ENCODE measurements at places on chromosomes 3 and 15.

DNA sequence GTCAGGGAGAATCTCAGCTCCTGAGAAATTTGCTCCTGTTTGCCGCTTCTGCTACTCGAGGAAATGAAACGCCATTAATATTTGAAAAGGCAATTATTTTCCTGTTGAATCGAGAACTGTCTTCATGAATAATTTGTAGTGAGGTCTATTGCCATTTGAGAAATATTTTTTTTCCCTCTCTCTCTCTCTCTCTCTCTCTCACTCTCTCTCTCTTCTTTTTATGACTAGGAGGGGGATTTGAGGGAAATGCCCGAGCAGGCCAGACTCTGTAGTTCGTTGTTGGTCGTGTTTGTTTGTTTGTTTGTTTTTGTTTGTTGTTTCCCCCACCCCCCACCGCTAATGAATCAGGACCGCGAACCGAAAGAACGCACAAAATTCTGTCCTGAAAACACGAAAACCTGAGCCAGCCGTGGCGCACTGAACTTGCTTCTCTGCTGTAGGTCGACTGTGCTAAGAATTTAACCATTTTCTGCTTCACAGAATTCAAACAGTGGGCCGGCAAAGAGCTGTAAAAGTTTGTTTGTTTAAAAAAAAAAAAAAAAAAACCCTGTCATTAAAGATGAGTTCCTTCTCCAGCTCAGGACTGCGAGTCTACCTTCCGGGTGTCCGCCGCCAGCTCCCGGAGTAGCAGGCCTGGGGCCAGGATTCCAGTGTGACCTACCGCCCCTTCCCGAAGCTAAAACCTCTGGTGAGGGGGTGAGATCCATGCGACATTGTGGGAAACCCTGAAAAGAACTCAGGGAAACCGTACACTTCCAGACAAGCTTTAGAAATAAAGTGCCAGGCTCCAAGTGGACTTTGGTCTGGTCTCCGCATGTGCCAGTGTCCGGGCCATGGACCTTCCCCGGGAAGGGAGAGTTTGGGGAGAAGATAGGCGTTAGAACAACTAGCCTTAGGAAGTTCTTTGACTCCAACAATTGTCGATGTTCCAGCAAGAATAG lies 12.1 kb downstream of the ZIC4 start:
- no peak for DNase-seq

DNA sequence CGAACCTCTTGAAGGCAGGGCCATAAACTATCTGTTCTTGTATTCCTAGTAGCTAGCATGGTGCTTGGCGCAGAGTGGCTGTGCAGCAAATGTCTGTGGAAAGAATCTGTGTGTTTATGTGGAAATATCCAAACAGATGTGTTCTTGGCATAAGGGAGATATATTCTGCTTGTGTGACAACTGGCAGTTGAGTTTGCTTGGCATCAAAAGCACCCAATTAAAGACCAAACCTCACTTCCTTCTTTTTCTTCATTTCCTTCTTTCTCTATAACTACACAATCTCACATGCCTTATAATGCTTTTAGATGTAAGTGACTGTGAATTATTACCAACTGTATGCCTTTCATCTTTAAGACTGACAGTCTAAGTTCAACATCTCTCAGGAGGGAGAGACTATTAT lies 296.5 kb downstream of the SLC9A9 start:
- DNase-seq, result no peak

GRCh38 chr3:46261926-46262594 lies 19.8 kb downstream of the CCR3 start:
- no peak for DNase-seq

- DNase-seq, result no peak
Measured at GRCh38 chr3:20462723-20463122, 276.7 kb upstream of the SGO1 start.

GRCh38 chr3:53174346-53175250 lies 13.6 kb downstream of the PRKCD start:
- DNase-seq, result no peak

GRCh38 chr3:157280354-157280753 lies 120.4 kb upstream of the CCNL1 start:
- no peak for DNase-seq

- DNase-seq, result no peak
Measured at GRCh38 chr15:83784975-83785374, 131.1 kb downstream of the ADAMTSL3 start.

- no peak for DNase-seq
Measured at GRCh38 chr3:184761075-184761841, 49.4 kb upstream of the MAGEF1 start.

GRCh38 chr3:73950865-73951558 lies 326.3 kb upstream of the PDZRN3 start:
- DNase-seq, result no peak

GRCh38 chr15:60095711-60096110 lies 91.6 kb downstream of the FOXB1 start:
- no peak for DNase-seq

GRCh38 chr3:14562121-14562890 lies 22.2 kb upstream of the GRIP2 start:
- DNase-seq, result no peak

DNA sequence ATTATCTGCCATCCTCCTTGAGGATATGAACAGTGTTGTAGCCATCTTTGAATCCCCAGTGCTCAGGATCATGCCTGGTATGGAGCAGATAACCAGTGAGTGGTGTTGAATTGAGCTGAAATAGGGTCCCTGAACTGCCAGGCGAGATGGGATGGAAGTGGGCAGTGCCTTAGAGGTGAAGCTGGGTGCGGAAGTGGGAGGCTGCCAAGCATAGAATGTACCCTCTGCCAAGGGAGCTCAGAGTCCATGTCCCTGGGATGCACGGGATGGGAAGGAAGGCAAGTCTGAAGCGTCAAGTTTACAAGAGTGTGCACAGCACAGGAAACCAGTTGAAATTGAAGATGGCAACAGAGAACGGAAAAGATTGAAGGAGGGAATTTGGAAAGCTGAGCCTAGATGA lies 147.0 kb downstream of the CACNA1D start:
- no peak for DNase-seq

DNA sequence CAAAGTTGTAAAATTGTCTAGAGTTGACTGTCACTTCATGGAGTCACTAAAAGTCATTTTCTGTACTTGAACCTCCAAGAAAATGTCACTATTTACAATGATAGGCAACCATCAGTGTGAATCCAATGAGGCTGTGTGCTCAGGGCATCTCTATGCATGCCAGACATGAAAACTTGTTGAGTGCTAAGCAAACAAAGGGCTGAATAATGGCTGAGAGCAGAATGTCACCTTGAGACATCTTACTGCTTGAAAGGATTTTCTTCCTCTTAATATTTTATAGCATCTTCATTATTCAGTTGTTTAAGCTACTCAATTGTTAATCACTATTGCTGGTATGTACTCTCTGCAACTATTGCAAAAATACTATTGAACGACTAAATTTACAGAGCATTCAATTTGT lies 184.7 kb downstream of the PLCH1 start:
- DNase-seq, result no peak
